Activated B cell treated with CpG ODN at 0.5 μM for 24 hours (primary cell): ENCODE measurements at places on chromosomes 6 and 20. TPM values are rescaled to one million over a fixed set of nuclear protein-coding genes. Genes with fewer than 3 reads are reported as not detected.

DNA sequence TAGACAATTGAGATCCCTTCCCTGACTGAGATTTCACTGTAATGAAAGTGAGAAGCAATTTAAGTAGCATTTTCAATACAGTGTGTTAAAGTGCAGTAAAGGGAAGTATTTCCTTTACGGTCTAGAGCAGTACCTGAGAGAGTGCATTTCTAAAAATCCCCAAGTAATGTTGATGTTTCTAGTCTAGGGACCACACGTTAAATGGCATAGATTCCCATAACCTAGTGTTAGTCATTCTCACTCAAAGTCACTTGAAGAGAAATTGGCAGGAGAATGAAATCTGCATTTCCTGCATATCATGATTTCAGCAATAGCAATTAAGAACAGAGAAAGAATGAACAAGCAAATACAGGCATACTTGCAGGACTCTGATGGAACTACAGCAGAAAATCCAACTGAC is 67.9 kb downstream of the CGA start:
- no peak for DNase-seq

- DNase-seq, result no peak
Observed at GRCh38 chr6:138258991-138259390, 40.7 kb upstream of the PBOV1 start.

GRCh38 chr20:46551522-46552381 is 1.3 kb upstream of the OCSTAMP start:
- no peak for DNase-seq

GRCh38 chr6:154249499-154250298 is 106.9 kb downstream of the IPCEF1 start:
- no peak for DNase-seq

DNA sequence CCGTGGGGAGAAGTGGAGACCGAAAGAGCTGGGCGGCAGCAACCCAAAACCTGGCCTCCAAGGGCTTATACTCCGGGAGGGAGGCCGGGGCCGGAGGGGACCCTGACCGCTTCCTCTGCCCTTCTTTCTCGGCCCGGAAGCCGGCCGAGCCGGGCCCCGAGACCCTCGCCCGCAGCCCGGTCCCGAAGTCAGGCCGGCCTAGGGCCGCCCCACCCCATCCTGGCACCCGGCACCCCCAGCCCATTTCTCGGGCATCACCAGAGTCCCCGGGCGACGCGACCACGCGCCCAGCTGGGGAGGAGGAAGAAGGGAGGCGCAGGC is 572 bp upstream of the ZDHHC14 start:
- DNase-seq, result no peak

DNA sequence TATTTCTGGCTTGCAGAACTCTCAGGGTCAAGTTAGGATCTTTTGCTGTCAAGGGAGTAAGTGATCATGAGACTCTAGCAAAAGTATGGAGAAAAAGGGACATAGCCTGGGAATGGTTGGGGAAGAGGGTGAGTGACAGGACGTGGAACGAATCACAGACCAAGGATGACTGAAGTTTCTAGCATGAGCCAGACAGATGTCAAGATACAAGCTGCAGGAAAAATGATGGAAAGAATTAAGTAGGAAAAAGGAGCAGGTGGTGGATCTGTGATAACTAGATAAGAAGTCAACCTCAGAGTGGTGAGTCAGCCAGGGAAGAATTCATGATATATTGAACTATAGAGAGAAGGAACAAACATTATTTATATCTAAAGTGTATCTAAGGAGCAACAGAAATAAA is 159.8 kb upstream of the SYNDIG1 start:
- DNase-seq, result no peak

DNA sequence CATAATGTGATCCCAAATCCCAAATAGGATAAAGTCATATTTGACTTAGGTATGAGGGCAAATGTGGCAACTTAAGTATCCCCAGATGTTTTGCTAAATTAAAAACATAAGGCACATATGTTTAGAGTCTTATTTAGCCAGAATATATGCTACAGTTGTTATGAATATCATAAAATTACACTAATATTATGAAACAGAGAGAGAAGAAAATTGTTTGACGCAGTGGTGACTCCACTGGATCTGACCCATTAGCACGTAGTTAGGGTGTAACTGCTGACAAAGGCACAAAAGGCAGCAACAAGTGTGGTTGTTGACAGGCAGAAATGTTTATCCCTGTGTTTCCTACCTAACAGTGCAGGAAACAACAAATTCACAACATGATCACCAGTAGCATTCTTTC is 152.4 kb upstream of the THBS2 start:
- no peak for DNase-seq

- no peak for DNase-seq
Observed at GRCh38 chr20:12825226-12825595, 183.6 kb upstream of the SPTLC3 start.

DNA sequence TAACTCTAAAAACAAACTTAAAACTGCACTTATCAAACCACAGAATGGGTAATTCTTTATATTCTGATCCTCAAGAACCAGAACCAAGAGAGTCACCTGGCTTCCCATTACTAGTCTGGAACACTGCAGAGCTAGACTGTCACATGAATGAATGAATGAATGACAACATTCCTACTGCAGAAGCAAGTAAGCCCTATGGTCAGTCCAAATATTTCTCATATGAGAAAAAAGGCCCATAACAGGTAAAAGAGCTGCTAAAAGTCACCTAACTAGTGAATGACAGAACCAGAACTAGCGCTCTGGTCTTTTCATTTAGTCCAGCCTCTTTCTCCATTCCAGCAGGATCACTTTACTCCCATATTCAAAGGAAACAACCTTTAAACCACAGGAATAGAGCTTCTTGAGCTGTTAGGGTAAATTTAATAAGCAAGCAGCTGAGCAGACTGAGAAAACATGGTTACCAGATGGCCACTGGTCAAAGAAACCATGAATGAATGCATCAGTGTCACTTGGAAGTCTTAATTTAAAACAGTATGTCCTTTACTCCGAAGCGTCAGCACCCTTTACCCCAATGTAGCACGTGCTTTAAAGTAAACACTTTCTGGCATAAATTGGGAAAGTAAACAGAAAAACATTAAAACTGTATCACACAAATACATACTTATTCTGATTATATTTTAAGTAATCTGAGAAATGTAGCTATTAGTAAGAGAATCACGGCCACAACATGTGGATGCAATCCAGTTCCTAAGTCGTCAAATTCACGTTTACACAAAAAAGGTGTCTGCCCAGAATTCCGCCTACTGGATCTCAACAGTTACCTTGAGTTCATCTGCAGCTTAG is 1.4 kb downstream of the PREP start:
- no peak for DNase-seq

- DNase-seq, result no peak
Observed at GRCh38 chr6:109029313-109029712, 65.3 kb downstream of the SESN1 start.

DNA sequence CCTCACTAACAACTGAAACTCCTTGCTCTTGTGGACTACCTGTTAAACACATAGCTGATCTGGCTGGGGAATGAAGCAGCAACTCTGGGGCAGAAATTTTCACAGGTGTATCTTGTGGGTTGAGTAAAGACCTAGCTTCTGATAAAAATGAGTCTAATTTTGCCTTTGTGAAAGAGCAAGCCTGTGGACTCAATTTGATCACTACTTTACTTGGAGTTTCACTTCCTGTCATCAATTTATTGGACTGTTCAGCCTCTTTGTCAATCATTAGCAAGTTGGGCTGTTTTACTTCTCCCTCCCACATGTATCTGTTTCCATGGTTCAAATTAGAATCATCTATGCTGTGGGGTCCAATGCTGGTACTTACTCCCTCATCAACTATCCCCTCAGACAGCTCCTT is 29.6 kb upstream of the CRIP3 start:
- DNase-seq, result no peak

Gene ABT1
- total RNA-seq, result 30.7 and 30.8 TPM in 2 replicates

Gene DEFB124
- total RNA-seq, result not detected in 2 replicates

Gene MYBL2
- total RNA-seq, result 99.5 and 102 TPM in 2 replicates

Gene SPINT3
- total RNA-seq, result not detected in 2 replicates

Gene DOK5
- not detected in 2 replicates for total RNA-seq

Gene MTRF1L
- total RNA-seq, result 20.7 and 21.3 TPM in 2 replicates
